ENCODE measurements at places on chromosomes 13 and 19.

DNA sequence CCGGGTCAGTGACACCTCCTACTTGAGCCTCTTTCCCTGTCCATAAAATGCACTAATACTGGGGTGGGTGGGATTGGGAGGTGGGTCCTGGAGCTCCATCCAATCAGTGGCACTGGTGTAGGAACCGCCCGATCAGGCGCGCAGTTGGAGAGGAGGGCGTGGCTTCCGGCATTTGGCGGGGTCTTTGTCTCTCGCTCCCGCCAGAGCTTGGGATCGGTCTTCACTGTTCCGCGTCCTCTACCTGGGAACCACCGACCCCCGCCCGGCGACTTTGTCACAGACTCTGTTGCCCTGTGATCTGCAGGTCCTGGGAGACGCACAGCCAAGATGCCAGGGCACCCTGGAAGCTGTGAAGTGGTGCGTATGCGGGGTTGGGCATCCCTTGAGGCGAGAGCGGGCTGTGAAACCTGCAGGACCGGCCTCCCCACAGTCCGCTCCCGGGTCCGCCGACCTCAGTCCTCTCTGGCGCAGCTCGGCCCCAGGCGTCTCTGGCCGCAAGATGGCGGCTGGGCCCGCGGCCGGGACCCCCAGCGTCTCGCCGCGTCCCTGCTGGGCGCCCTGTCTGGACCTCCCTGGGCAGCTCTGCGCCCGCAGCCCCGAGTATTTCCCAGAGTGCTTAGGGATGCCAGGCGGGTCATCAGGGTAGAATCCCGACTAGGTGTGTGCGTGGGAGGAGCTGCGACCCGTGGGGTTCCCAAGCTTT is 41.6 kb upstream of the ZNF730 start:
- DNase-seq, result peak; percentile 19
- peaks cover 14% of the 10 kb centered on the region for H3K27me3 ChIP-seq
- H3K4me1 ChIP-seq, result peaks cover 4% of the 10 kb centered on the region

DNA sequence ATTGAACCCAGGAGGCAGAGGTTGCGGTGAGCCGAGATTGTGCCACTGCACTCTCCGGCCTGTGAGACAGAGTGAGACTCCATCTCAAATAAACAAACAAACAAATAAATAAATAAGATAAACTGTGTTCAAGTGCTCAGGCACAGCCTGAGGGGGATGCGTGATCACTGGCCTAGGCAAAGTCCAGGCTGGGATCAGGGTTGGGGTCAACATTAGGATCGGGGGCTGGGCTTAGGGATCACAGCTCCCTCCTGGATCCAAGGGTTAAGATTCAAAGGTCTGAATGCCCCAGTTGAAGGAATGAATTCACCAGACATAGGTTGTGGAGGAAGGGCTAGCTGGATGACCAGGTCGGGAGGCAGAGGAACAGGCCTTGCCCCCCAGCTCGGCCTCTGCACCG is 1.9 kb upstream of the EXOC3L2 start:
- H3K27me3 ChIP-seq, result no peaks in the 10 kb centered on the region
- peaks cover 20% of the 10 kb centered on the region for H3K4me1 ChIP-seq
- no peaks in the 10 kb centered on the region for H3K36me3 ChIP-seq

GRCh38 chr13:45162194-45162593 is 38.7 kb downstream of the KCTD4 start:
- peaks cover 10% of the 10 kb centered on the region for H3K4me1 ChIP-seq
- DNase-seq, result no peak
- no peak overlapping the region for H3K4me3 ChIP-seq
- peak overlapping the region; percentile 80 for H3K27ac ChIP-seq
- no peaks in the 10 kb centered on the region for H3K27me3 ChIP-seq
- H3K36me3 ChIP-seq, result no peaks in the 10 kb centered on the region

- no peaks in the 10 kb centered on the region for H3K36me3 ChIP-seq
- DNase-seq, result no peak
- no peaks in the 10 kb centered on the region for H3K27me3 ChIP-seq
- no peak overlapping the region for H3K27ac ChIP-seq
- no peaks in the 10 kb centered on the region for H3K4me1 ChIP-seq
Observed at GRCh38 chr13:76163761-76164160, 527.6 kb downstream of the LMO7 start.

- H3K4me3 ChIP-seq, result no peak overlapping the region
- no peak for DNase-seq
- no peaks in the 10 kb centered on the region for H3K36me3 ChIP-seq
- no peaks in the 10 kb centered on the region for H3K4me1 ChIP-seq
Observed at GRCh38 chr13:107586216-107586615, 629.1 kb downstream of the LIG4 start.

- H3K4me3 ChIP-seq, result no peak overlapping the region
- peak overlapping the region; percentile 98 for H3K27ac ChIP-seq
- H3K27me3 ChIP-seq, result no peaks in the 10 kb centered on the region
- DNase-seq, result no peak
- H3K36me3 ChIP-seq, result no peaks in the 10 kb centered on the region
- H3K4me1 ChIP-seq, result peaks cover 55% of the 10 kb centered on the region
Observed at GRCh38 chr19:44744871-44745332, 3.6 kb upstream of the BCL3 start.

DNA sequence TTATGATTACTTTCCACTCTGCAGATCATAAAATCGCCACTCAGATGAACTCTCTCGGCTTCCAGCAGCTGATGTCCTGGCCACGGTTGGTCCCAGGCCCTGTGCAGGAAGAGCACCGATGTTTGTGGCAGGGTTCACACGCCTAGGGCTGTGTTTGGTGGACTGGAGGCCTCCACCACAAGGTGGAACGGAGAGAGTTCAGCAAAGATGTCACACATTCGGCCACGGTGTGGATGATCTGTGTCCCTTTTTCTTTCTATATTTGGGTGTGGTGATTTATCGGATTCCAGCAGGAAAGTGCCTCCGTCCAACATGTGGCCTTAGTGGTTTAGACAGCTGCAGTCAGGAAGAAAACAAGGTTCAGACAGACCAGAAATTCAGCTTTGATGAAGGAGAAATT is 521 bp upstream of the SHISA2 start:
- H3K27ac ChIP-seq, result no peak overlapping the region
- peaks cover 21% of the 10 kb centered on the region for H3K4me1 ChIP-seq
- H3K4me3 ChIP-seq, result peak overlapping the region; percentile 44
- no peak for DNase-seq

DNA sequence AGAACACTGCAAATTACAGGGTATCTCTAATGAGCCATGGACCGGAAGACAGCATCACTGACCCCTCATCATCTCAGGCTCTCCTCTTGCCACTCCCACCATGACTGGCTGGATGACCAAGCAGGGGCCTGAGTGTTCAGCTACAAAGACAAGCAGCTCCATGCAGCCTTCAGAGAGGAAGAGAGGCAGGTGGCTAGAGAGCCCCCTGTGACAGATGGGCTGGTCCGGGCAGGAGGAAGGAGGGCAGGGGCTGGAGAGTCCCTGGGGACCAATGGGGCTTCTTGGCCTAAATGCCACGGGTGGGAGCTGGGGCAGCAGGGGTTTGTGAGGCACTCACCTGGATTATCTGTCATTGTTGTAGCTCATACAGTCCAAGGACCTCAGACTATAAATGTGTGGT is 12.8 kb upstream of the RASA3 start:
- DNase-seq, result peak; percentile 6
- H3K4me3 ChIP-seq, result no peak overlapping the region
- H3K27ac ChIP-seq, result no peak overlapping the region

GRCh38 chr13:97912139-97912535 is 41.3 kb upstream of the IPO5 start:
- H3K27me3 ChIP-seq, result no peaks in the 10 kb centered on the region
- no peaks in the 10 kb centered on the region for H3K4me1 ChIP-seq
- no peak overlapping the region for H3K4me3 ChIP-seq
- no peaks in the 10 kb centered on the region for H3K36me3 ChIP-seq
- no peak overlapping the region for H3K27ac ChIP-seq

- no peaks in the 10 kb centered on the region for H3K27me3 ChIP-seq
- peaks cover 45% of the 10 kb centered on the region for H3K36me3 ChIP-seq
- no peak overlapping the region for H3K27ac ChIP-seq
- no peaks in the 10 kb centered on the region for H3K4me1 ChIP-seq
- no peak overlapping the region for H3K4me3 ChIP-seq
Observed at GRCh38 chr19:50039968-50040367, 14.2 kb downstream of the ZNF473 start.

- no peak for DNase-seq
- no peaks in the 10 kb centered on the region for H3K4me1 ChIP-seq
- H3K4me3 ChIP-seq, result no peak overlapping the region
- H3K36me3 ChIP-seq, result no peaks in the 10 kb centered on the region
Observed at GRCh38 chr13:50676602-50677001, 166.9 kb downstream of the DLEU7 start.

DNA sequence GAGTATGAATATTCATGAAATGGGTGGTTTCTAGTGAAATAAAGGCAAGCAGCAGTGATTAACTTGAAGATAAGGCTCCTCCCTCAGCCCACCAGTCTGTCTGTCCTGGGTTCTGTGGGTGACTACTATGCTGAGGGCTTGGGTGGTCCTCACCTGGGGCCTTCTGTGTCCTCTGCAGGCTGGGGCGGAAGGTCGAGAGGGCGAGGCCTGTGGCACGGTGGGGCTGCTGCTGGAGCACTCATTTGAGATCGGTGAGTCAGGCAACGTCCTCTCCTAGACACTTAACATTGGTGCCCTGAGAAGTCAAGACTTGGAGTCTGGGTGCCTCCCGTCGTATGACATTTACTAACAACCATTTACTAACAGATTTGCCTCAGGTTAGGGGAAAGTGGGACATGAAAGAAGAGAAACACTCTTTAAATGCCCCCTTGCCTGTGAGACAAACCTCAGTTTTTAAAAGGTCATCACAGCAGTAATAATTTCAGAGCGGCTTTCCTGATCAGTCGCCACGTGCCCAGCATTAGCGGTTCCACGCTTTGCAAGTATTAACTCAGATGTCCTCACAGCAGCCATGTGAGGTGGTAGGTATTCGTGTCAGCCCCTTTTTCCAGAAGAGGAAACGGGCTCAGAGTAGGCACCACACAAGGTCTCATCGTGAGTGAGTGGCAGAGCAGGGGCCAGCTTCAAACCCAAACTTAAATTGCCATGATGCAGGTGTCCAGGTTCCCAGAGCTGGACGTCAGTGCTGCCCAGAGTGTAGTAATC is 1.3 kb upstream of the GARIN5A start:
- peaks cover 12% of the 10 kb centered on the region for H3K4me1 ChIP-seq
- H3K36me3 ChIP-seq, result no peaks in the 10 kb centered on the region
- no peak overlapping the region for H3K4me3 ChIP-seq

DNA sequence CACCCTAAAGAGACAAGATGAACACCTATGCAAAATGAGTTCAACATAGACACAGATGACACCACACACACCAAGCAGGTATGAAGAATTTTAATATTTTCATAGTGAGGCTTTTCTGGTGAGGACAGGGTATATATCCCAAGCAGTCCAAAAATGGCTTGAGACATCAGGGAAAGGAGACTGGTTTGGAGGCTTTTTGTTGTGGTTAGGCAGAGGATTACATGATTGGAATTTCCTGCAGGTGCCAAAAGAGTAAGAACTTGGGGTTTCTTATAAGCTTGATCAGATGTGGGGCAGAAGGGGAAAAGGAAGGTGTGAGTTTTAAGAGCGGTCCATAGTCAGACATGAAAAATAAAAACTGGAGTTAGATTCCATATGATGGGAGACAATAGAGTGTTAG is 420.8 kb upstream of the SLITRK1 start:
- no peak overlapping the region for H3K27ac ChIP-seq
- H3K27me3 ChIP-seq, result no peaks in the 10 kb centered on the region
- no peak for DNase-seq
- H3K36me3 ChIP-seq, result no peaks in the 10 kb centered on the region
